ENCODE measurements at places on chromosomes 3 and 15. TPM values are rescaled to one million over a fixed set of nuclear protein-coding genes. Genes with fewer than 3 reads are reported as not detected.

EFCAB12 gene
- polyA plus RNA-seq, result 0.12 TPM

HIGD2B gene
- not detected for polyA plus RNA-seq

BCL2A1 gene
- 0.42 TPM for polyA plus RNA-seq

MCF2L2 gene
- 0.47 TPM for polyA plus RNA-seq

STAC gene
- polyA plus RNA-seq, result 56.1 TPM

TJP1 gene
- polyA plus RNA-seq, result 48.9 TPM

ANKDD1A gene
- 7.4 TPM for polyA plus RNA-seq

U2SURP gene
- 73.2 TPM for polyA plus RNA-seq

MEGF11 gene
- 0.30 TPM for polyA plus RNA-seq

PTPRG gene
- 27.2 TPM for polyA plus RNA-seq
